Activated CD8-positive, alpha-beta memory T cell treated with anti-CD3 and anti-CD28 coated beads for 4 hours (primary cell): ENCODE measurements at places on chromosomes 5 and 9.

DNA sequence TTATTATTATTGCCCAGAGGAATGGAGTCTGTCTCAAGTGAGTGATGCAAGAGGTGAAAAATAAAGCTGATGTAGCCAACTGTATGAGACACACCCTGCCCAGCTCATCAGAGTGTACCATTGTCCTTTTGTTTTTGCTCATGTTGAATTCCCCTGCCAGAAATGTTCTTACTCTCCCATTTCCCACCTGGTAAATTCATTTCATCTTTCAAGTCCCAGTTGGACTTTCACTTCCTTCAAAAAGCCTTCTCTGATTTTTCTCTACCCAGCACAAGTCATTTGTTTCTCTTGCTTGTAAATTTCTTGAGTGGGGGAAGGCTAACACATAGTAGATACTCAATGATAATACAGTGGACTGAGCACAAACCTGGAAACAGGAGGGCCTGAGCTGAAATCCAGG lies 394.5 kb upstream of the ZNF462 start:
- no peak for DNase-seq

DNA sequence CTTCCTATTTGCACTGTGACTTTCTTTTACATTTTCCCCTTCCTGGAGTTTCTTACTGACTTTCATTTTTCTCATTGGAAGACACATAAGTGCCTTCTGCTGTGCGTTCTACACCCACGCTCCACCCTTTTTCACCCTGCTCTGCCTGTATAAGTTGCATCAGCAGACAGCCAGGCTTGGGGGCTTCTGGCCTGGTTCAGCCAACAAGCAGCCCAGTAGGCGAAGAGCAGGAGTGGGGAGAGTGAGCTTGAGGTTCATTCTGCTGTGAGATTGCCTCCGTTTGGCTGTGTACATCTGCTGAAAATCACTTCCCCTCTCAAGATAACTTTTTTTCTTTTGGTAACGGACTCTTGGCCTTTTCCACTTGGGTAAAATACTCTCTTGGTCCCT lies 38.4 kb downstream of the RASGRF2 start:
- DNase-seq: no peak

DNA sequence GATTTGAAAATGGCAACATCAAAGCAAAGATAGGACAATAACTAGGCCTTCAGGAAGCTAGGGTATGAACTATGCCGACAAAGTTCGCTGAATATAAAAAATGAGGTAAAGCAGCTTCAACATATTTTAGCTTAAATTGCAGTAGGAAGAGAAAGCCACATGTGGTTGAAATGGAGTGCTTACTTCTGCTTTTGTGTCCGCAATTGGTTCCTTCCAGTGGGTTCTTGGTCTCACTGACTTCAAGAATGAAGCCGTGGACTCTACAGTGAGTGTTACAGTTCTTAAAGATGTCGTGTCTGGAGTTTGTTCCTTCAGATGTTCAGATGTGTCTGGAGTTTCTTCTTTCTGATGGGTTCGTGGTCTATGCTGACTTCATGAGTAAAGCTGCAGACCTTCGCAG lies 95.2 kb downstream of the APTX start:
- DNase-seq: no peak

DNA sequence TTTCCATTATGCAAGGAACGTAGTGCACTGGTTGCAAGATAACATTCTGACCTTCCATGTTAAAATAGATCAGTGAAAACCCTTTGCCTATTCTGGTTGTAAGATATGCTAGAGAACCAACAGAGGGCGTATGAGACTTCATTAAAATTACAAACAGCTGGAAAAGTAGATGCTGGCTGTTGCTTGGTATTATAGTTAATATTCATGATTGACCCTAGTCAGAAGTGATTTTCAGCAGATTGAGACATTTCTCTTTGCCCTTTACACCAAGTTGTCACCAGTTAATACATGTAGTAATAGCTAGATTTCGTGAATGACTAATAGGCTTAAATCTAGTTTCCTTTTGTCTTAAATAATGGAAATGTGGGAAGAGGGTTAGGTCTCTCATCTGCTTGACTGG lies 13.8 kb upstream of the FGF18 start:
- DNase-seq: no peak

DNA sequence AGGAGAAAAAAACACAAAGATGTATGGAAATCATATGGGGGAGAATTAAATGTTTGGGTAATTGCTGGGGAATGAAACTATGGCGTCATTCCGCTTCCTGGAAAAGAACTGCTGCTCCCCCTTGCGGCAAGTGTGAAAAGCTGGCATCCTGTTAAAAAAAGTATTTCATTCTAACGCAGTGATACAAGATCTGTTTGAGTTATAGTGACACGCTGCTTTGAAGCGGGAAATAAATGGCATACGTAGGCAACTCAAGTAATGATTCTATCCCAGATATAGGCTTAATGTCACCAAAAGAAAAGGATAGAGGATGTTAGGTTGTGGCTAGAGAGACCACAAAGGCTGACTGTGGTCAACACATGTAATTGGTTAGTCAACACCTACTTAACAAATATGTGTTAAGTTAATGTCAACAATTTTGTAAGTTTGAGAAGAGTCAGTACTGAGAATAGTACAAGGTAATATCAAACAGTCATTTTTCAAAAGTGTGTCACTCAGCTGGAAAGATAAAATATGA lies 70.2 kb upstream of the ALDH1A1 start:
- DNase-seq: no peak

DNA sequence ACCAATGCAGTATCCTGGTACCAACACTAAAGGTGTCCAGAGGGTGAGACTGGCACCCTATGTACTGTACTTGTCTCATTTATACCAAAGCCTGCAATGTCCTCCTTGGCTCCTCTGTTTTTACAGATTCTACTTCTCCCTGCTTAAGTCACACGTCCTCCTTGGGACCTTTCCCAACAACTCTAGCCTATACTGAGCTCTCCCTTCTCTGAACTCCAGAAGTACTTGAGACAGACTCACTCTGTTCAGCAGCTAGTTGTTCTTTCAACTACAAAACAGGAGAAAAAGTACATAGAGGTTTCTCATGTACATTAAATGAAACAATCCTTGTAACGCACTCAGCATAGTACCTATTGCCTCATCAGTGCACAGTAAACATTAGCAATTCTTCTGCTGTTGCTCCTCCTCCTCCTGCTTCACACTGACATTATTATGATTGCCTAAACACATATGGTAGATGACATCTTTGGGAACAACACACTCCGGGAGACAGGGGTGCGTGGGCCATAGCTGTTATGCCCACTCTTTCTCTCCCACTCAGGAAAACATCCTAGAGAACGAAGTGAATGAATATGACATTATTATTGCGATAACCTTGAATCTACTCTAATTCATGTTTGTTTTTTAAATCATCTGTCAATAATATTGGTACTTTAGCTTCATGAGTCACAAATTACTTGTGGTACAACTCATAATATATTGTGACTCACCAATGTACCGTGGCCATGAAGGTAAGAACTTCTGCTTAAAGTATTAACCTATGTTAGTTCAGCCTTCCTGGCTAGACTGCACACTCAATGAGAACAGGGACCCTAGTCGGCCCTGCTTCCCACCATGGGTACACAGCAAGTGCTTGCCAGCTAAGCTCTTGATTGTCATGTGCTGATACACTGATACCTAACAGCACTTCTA lies 180.3 kb upstream of the ADRA1B start:
- DNase-seq: no peak

DNA sequence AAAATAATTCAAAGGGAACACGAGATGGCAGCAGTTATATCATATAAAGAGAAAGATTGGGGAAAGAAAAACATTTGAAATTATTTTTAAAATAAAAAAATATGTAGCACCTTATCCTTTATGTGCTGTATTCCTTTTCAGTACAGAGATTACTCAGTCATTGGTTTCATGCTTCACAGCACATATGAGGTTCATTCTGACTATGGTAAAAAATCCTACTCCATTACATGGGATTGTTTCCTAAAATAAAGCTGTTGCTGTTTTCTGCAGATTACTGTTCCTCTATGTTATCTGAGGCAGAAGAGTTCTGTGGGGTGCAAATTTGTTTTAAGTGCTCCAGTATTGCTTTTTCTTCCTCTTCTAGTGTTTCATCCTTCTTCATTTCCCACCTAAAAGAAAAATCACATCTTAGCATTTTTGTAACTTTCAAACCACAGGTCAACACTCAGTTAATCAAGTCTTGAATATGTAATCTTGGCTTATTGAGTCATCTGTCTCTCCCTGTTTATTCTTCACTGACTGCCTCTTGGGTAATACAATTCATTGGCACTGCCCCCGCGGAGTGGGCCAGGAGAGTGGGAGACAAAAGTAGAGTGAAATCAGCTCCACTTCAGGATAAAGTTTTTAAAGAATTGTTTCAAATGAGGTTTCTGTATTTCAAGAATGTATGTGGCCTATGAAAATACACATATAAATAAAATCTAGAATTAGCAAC lies 412.5 kb upstream of the POU5F2 start:
- DNase-seq: no peak

GRCh38 chr5:173045474-173045873 lies 10.7 kb upstream of the CREBRF start:
- no peak for DNase-seq

- no peak for DNase-seq
These were observed 94.5 kb downstream of the PDE4D start for GRCh38 chr5:59798862-59799667.

DNA sequence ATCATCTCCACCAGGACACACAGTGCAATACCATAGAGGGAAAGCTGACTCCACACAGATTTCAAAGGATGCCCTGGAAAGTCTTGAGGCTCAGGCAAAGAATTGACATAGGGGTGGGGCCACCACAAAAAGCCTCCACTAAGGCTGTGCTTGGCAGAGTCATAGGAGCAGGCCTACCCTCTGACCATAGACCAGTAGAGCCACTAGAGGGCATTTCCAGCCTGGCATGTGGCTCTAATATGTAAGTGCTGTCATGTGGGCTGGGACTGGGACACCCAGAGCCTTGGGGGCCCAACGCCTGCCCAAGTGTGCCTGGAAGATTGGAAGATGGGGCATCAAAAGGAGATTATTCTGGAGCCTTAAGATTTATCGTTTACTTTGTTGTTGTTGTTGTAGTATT lies 726.0 kb downstream of the DNAH5 start:
- DNase-seq: no peak

GRCh38 chr5:57687596-57687995 lies 205.0 kb upstream of the ACTBL2 start:
- no peak for DNase-seq

GRCh38 chr9:2767800-2768677 lies 50.7 kb downstream of the KCNV2 start:
- no peak for DNase-seq

DNA sequence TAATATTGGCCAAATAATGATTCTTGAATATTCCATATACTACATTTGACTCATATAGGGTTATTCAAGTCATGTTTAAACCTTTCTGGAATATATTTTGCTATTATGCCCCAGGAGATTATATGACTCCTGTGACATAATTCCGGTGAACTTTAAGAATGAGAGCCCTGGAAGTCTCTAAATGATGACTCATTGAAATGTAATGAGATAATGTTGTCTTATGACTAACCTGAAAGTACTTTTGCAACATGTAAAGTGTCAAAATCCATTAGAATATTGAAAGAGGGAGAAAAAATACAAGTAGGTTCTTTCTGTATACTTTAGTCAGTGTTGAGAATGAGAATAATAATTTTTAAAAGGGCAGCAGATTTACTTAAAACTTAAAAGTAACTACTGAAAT lies 830.4 kb downstream of the MAT2B start:
- no peak for DNase-seq

- DNase-seq: no peak
These were observed 138.3 kb downstream of the CDK5RAP2 start for GRCh38 chr9:120441426-120442307.

GRCh38 chr9:113620377-113621161 lies 157.0 kb downstream of the RGS3 start:
- no peak for DNase-seq

GRCh38 chr5:44900273-44900954 lies 91.7 kb downstream of the MRPS30 start:
- DNase-seq: no peak

DNA sequence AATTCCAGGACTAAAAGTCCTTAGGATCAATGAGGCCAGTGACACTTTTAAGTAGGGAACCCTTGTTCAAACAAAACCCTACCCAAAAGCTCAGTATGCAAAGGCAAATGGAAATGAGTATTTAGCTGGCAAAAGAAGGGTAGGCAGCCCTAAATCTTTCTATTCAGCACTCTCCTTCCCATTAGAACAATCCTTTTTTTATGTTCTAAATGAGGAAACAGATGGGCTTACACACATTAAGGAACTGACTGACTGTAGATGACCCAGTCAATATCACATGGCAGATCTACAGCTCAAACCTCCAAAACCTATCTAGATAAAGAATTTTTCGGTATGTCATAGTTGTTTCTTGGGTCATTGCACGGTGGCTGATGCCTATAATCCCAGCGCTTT lies 7.2 kb downstream of the CSNK1A1 start:
- no peak for DNase-seq

DNA sequence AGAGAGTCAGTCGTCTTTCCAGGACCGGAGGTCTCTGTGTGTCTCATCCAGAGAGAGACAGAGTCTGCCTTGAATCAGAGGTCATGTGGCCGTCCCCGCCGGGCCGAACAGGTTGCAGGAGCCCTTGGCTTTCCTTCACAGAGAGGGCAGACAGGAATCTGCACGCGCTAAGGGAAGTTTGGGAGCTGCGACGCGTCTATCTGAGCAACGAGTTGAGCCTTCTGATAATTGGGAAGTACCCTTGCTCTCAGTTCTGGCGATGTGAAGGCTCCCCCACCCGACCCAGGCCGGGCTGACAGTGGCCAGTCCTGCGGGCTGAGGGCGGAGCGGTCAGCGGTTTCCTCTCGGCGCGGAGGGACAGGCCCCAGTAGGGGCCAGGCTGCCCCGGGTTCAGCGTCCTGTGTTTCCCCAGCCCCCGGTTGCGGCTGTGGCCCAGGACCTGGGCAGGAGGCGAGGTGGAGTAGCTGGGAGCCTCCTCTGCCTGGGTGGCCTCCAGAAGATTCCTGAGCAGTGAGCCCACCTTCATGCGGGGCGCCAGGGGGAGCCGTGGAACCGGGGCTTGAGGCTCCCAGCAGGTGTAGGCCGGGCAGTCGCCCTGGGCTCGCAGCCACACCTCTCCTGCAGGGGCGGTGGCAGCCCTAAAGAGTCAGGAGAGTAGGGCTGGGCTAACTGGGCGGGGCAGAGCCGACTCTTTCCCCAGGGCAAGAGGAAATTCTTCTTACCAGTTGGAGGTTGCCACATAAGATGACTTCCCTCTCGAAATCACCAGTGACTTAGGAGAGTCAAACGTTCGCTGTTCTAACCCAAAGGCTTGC lies 13.9 kb downstream of the NR2F1 start:
- DNase-seq: no peak

GRCh38 chr9:136244122-136244968 lies 1.3 kb downstream of the QSOX2 start:
- peak; percentile 65 for DNase-seq

- DNase-seq: no peak
These were observed 563.7 kb upstream of the DAP start for GRCh38 chr5:11324521-11325289.

GRCh38 chr5:132431632-132432031 lies 58.9 kb downstream of the IRF1 start:
- no peak for DNase-seq
